M059J (cell line): ENCODE measurements at places on chromosomes 6 and 20. TPM values are rescaled to one million over a fixed set of nuclear protein-coding genes. Genes with fewer than 3 reads are reported as not detected.

DNA sequence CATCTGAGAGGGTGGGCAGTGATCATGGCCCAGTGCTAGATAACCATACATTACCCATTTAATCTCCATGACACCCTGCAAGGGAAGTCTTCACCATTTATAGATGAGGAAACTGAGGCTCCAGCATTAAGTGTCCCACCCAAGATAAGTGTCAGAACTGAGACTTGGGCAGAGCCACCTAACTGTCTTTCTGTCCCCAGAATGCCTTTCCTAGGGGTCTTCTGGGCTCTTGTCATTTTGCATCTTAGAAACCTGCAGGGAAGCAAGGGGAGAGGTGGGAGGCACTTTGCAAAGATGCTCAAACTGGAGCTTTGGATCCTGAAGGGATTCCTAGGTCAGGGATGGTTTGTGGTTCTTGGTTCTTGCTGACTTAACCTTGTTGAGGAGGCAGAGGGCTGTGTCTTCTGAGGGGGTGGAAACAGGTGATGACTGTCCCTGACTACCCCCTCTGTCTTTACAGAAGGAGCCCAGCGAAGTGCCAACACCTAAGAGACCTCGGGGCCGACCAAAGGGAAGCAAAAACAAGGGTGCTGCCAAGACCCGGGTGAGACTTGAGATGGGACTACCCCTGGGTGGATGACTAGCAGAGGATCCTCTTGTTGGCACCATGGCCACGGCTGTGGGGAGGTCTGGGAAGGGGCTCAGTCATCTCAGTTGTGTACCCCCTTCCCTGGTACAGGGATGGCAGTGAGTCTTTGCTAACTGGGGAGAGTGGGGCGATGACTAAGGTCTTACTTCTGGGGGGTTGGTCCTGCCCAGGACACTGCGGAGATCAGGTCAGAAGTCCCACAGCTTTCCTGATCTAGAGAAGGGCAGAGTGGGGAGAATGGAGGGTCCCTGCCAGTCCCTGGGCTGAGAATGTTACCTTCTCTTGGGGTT is 5.8 kb downstream of the HMGA1 start:
- peak; percentile 69 for DNase-seq

DNA sequence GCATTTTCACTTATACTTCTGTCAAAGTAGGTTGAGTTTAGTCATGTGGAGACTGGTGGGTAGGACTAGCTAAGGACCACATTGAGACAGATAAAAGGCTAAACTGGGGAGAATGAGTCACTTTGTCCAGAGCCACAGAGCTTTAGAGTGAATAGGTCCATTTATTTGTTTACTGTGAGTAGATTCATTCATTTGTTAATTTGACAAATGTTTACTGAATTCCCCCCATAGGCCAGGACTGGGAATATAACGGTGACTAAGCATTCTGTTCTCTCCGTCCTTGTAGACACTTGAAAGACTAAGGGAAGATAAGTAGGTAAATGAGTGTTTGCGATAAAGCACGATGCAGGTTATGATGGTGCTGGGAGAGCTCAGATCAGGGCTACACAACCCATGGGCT is 699.7 kb upstream of the ID4 start:
- peak; percentile 1 for DNase-seq

DNA sequence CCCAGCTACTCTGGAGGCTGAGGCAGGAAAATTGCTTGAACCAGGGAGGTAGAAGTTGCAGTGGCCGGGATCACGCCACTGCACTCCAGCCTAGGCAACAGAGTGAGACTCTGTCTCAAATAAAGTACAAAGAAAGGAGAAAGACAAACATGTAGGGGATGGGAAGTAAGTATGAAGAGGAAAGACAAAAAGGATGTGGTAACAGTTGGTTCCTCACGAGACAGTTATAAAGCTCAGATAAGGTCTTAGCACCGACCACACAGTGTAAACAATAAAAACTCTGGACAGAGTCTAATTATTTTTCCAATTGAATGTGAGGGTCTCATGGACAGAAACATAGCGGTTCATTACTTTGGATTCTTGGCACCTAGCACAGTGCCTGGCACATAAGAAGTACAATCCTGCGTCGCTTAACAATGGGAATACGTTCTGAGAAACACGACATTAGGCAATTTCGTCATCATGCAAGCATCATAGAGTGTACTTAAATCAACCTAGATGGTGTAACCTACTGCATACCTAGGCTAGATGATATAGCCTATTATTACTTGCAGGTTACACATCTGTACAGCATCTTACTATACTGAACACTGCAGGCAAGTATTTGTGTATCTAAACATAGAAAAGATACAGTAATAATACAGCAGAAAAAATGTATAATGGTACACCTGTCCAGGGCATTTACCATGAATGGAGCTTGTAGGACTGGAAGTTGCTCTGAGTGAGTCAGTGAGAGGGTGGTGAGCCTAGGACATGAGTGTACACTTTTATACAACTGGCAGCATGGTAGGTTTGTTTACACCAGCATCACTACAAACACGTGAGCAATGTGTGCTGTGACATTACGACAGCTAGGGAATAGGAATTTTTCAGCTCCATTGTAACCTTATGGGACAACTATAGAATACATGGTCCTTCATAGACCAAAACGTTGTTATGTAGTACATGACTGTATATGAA is 38.2 kb downstream of the MBOAT1 start:
- peak; percentile 39 for DNase-seq

- no peak for DNase-seq
Measured at GRCh38 chr6:156954816-156955215, 177.6 kb downstream of the ARID1B start.

The BNIP5 gene
- not detected in 2 replicates for total RNA-seq

DNA sequence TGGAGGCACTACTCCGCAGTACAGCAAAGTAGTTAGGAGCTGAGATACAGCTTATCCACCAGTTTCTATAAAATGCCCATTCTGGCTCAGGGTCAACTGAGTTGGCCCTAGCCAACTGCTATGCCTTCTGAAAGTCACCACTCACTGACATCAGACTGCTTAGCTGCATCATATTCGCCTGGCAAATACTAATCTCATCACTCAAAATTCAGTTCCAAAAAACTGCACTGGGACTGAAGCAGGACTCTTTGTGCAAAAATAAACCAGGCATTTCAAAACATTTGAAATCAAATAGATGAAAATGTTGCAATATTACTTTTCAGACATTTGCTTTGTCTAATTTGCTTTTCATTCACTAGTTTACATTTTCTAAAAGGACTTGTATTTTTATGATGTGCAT is 230.0 kb downstream of the ALDH8A1 start:
- DNase-seq, result no peak

DNA sequence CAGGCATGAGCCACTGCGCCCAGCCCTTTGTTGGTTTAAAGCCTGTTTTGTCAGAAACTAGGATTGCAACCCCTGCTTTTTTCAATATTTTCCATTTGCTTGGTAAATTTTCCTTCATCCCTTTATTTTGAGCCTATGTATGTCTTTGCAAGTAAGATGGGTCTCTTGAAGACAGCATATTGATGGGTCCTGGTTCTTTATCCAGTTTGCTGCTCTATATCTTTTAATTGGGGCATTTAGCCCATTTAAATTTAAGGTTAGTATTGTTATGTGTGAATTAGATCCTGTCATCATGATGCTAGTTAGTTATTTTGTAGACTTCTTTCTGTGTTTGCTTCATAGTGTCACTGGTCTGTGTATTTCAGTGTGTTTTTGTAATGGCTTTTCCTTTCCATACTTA is 46.8 kb downstream of the ZC2HC1B start:
- no peak for DNase-seq

The MATN4 gene
- not detected in 2 replicates for total RNA-seq
